Stimulated activated CD4-positive, alpha-beta T cell treated with anti-CD3 and anti-CD28 coated beads, TNF-alpha, amount 100 ng/mL, for 4 hours (primary cell): ENCODE measurements at places on chromosomes 6 and 20.

GRCh38 chr6:21842875-21843645 is 249.5 kb downstream of the SOX4 start:
- DNase-seq, result no peak

DNA sequence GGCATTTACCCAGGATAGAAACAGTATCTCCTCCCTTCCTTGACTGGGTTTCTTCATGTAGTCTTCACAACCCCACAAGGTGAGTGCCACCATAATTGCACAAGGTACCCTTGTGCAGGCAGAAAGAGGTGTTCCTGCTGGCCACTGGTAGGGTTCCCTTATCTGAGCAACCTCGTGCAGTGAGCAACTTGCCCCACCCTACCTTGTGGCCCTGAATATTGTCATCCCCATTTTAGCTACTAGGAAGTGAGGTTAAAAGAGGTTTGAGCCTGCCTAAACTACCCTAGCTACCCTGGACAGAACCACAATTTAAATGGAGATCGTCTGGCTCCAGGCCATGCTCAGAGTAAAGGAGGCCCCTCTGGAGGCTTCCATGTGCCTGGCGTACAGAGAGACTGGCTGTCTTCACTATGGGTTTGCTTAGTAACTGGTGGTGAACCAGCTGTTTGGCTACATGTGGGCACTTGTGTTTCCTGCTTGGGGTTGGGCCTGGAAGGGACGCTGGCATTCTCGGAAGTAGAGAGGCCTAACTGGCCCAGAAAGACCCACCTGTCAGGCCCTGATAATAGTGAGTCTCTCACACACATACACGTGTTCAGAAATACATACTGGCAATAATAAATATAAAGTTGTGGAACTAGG is 148.8 kb downstream of the LRFN2 start:
- no peak for DNase-seq

DNA sequence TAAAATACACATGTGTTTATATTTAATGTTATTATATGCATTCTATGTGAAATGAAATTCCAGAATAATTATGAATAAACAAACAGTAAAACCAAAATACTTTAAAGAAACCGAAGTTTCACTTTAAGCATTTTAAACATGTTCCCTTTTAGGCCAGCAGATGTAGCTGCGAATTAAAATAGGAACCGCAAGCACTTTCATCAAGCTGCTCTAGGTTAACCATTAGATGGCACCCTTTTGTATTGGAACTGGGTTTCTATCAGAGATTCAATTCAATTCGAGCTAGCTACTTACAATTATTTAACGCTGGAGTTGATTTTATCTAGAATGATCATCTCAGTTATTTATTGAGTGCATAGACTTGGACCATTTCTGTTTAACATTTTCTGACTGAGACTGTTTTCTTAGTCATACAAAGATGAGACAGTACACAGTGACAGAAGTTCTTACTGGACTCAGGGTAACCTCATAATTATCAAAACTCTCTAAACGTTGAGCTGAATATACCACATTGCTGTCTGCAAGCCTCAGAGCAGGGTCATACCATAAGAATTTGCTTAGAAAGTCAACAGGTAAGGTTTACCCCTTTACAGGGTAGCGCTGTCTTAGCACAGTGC is 8.5 kb downstream of the TMEM242 start:
- no peak for DNase-seq

DNA sequence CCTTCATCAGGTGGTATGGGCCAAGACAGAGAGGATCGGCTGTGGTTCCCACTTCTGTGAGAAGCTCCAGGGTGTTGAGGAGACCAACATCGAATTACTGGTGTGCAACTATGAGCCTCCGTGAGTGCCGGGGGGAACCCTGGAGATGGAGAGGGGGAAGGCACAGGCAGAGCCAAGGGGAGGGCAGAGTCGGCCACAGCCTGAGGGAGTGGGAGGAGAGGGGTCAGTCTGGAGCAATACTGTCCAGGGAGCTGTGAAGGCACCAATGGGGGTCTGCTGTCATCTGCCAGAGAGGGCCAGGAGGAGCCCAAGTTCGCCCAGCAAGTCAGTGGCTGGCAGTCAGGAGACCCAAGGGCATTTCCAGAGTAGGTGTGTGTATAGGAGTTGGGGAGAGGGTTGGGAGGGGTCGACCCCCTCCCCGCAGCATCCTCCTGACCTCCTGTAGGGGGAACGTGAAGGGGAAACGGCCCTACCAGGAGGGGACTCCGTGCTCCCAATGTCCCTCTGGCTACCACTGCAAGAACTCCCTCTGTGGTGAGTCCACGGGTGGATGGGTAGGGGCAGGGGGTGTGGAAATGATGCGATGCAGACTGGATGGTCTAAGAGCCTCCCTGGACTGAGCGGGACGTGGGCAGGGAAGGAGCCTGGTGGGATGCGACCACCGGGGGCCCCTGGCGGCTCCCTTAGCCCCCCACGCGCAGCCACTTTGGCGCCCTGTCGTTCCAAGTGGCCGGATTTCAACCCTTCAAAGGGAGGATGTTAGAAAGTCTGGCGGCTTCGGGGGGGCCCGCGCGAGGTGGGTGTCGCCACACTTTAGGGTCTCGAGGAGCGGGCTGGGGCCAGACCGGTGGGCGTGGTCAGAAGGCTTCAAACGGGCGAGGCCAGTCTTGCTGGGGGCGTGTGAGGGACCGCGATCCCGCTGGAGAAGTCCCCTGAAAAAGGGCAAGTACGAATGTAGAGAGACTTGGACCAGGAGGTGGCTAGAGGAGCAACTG is 7.2 kb downstream of the PI16 start:
- no peak for DNase-seq

DNA sequence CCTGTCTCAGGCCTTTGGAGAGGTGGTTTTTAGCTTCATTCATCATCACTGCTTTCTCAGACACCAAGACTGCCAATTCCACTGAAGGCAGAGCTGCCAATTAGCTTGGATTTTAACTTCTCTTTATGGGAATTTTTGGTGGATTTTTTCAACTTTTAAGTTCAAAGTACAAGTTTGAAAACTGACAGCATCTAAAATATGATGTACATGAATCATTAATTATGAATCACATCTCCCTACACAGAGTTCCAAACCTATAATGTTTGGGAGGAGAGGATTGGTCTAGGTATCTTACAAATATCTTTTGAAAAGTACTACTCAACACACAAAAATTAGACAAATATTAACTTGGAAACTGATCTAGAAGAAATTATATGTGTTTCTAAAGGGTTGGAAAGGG is 25.5 kb downstream of the CNKSR3 start:
- DNase-seq, result no peak

GRCh38 chr6:55034752-55035151 is 139.6 kb upstream of the HCRTR2 start:
- no peak for DNase-seq
